ENCODE measurements at places on chromosomes 6 and 20.

DNA sequence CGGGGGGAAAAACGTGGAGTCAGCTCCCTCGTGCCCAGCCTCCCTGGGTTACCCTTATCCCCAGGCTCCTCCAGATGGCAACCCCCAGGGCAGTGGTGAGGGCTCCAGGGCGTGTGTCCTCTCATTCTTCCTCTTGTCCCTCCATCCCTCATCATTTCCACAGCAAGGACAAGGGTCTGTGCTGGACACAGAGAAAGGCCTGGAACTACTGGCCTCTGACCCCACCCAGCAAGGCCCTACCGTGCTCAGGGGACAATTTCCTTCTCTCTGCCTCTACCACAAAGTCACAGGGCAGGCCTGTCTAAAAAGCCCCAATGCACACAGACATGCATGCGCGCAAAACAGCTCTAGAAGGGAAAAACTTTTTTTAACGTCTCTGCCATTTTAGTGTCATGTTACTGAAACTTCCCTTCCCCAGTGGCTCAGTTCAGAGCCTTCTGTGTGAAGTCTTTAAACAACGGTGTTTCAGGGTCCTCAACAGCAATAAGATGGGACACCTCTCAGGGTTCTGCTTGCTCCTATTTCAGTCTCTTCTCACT lies 1.1 kb upstream of the SLC35B2 start:
- no peak for DNase-seq

- no peak for DNase-seq
Measured at GRCh38 chr6:156585859-156586258, 191.3 kb upstream of the ARID1B start.

DNA sequence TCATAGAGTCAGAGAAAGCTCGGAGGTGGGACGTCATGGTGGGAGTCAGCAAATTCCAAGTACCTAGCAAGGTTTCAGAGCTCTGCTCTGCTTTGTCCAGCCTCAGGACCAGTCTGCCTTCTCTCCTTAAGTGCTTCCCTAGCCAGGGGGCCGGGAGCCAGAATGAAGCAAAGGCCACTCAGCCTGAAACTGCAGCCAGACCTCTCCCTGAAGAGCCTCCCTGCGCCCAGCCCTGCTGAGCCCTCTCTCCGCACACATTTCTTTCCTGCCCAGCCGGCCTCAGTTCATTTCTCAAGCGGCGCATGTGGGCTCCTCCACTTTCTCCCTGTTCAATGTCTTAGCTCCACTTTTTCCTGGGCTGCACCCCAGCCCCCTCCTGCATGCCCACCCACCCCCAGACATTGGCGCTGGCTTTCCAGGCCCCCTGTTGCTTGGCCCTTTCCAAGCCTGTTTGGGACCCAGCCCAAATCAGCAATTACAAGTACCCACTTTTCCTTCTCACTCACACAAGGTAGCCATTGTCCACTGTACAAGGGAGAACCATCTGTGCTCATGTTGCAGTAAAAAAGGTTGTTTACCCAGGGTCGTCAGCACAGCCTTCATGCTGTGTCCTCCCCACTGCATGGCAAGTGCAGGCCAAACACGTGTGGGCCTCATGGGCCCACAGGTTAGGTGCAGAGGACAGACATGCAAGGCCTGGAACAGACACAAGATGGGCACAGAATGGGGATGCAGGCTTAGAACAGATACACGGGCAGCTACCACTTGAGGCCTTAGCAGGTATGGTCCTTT lies 147.1 kb downstream of the MRPL14 start:
- DNase-seq, result no peak

GRCh38 chr20:3239867-3240775 lies 1.1 kb upstream of the SLC4A11 start:
- DNase-seq, result no peak

DNA sequence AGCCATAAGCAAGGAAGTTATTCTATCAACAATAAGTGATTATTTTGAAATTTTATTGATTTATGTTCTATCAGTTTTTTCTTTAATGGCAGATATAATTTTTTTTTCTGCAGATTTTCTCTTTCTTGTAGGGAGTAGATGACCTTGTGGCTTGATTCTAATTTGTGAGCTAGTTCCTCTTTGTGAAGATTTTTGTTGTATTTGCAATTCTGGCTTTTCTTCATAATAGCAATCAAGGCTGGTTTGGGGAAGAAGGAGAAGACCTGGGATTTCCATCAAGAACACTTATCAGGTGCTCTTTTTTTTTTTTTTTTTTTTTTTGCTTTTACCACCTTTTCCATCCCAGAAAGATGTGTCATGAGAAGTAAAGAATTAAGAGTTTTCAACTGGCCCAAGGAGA lies 324.2 kb upstream of the MAN1A1 start:
- no peak for DNase-seq

DNA sequence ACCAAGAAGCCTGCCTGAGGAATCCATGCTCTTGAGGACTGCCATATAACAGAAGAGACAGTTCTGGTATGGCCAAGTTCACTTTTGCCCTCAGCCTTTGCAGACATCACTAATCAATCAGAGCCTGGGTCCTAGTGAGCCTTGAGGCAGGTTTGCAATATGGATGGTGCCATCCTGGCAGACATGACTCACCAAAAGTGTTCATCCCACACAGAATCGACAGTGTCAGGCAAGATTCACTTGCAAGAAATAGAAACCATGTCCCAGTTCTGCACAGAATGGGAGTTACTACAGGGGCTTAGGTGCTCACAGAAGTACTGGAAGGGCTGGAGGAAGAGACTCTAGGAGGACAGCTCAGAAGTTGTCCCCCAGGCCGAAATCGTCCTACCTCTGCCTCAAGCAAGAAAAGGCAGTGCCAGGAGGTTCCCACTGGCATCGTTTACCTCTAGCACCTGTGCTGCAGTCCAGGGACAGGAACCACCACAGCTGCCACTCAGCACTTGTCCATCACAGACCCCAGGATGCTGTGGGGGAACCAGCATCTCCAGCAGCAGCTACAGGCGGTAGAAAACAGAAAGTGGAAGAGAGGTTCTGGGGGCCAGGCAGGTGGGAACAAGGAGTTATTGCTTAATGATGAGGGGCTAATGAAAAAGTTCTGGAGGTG lies 42.6 kb upstream of the PHACTR3 start:
- DNase-seq, result no peak
